ENCODE measurements at places on chromosomes 5 and 9.

DNA sequence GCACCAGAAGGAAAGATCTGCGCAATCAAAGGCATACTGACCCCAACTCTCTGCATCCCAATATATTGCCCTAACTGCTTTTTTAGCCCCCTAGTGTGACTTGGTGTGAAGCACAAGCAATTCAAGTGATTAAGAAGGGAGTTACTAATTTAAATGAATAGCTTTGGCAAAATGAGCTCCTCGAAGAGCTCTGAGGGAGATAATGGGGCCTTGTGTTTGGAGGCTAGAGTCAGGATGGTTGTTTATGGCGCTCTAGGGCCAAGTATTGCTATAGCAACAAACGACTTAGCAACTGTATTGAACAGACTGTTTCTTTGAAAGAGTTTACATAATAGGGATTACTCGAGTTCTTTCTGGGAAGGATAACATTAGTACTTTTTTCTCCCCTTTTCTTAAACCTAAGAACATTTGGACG is 11.5 kb upstream of the C5orf58 start:
- no peak for DNase-seq

DNA sequence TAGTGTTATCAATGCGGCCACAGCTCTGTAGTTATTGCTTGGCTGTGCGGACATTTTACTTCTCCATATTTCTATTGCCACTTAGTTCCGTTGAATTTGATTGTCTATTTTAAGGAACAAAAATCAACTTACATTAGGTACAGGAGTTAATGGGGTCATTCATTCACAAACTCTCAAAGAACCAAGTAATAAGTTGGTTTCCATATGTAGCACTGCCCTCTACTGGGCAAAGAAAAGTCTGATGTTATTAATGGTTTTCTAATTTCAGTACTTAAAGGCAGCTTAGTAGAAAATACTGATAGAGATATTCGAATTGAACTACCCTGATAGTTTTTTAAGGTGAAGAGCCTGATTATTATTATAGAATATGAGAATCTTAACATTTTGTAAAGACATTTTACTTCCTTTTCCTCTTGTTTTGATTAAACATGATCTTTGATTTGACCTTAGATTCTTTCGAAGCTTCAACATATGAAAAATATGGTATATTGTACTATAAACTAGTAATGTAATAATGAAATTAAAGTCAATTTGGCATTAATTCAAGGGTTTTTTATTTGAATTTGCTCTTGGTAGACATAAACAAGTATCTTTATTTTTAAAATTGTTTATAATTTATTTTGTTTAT is 119.5 kb upstream of the CTNND2 start:
- DNase-seq: no peak

DNA sequence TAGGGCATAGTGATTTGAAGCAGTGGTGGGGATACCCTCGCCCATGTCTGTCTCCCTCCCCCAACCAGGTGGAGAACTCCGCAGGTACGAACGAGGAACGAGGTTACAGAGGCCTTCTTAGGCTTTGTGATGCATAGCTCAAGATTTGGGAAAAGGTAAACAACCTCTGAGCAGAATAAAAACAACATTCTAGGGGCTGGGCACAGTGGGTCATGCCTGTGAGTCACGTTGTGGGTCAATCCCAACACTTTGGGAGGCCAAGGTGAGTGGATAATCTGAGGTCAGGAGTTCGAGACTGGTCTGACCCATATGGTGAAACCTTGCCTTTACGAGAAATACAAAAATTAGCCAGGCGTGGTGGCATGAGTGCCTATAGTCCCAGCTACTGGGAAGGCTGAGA is 3.6 kb upstream of the LCP2 start:
- no peak for DNase-seq

DNA sequence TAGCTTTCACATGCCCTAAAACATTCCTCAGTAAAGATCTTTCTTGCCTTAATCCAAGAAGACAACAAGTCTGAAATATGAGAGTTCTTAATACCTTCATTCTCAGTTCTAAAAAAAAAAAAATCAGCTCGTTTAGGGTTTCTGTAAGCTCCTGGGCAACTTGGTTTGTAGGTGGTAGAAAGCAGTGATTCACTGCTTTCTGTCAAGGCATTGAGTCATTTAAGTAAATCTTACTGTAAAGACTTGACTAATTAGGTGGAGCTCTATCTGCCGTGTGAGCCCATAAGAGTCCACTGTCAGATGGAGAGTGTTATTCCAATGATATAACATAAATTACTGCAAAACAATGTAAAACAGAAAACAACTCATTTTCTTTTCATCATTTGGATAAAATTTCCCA is 56.1 kb upstream of the MAST4 start:
- no peak for DNase-seq

- DNase-seq: no peak
These were observed 34.4 kb downstream of the ZNF366 start for GRCh38 chr5:72472666-72473422.

DNA sequence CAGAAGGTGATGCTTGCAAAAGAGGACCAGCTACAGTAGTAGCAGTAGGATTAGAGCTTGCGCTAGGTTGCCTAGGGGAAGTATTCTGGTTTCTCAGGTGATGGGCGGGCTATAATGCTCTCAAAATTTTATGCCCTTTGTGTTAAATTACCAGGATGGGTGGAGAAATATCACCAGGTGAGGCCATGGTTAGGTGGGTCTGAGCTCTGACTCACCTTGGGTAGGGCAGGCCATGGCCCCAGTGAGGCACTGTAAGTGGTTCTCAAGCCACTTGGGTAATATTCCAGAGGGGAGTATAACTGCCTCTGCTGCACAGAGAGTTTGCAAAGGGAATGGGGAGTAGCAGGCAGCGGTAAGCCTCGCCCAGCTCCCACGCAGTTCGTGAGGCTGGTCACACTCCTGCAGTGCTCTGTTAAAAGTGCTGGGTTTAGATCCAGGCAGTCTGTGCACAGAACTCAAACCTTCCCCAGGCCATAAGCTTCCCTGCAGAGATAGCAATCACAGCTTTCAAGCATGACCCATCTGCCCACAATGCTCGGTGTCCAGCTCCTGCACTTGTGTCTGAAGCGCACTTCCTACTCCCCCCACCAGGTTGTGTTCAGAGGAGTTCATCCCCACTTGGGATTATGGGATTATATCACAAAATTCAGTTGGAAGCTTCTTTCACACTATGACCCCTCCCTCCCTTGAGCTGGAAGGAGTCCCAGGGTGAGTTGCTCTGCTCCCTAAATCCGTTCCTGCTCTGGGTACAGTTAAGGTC is 575.0 kb downstream of the CHSY3 start:
- DNase-seq: no peak

DNA sequence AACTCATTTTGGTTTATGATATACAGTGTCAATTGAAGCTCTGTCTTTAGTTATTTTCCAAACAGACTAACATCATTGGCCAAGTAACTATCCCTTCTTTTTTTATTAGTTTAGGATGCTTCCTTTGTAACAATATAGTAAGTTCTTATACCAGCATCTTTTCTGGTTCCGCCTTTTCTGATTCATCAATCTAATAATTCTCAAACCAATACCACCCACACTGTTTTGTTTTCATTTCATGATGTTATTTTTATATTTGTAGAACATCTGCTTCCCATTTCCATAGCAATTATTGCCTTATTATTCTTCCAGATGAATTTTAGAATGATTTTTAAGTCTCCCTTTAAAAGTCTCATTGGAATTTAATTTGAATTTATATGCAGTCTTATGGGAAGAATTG is 218.1 kb downstream of the RFK start:
- DNase-seq: no peak

DNA sequence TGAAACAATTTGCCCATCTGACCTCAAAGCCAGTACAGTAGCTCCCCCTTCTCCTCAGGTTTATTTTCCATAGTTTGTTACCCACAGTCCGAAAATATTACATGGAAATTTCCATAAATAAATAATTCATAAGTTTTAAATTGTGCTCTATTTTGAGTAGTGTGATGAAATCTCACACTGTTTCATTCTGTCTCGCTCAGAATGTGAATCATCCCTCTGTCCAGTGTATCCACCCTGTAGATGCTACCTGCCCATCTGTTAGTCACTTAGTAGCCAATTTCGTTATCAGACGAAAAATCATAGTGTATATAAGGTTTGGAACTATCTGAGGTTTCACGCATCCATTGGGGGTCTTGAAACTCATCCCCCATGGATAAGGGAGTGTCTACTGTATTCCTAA is 100.7 kb upstream of the IL7R start:
- DNase-seq: no peak

DNA sequence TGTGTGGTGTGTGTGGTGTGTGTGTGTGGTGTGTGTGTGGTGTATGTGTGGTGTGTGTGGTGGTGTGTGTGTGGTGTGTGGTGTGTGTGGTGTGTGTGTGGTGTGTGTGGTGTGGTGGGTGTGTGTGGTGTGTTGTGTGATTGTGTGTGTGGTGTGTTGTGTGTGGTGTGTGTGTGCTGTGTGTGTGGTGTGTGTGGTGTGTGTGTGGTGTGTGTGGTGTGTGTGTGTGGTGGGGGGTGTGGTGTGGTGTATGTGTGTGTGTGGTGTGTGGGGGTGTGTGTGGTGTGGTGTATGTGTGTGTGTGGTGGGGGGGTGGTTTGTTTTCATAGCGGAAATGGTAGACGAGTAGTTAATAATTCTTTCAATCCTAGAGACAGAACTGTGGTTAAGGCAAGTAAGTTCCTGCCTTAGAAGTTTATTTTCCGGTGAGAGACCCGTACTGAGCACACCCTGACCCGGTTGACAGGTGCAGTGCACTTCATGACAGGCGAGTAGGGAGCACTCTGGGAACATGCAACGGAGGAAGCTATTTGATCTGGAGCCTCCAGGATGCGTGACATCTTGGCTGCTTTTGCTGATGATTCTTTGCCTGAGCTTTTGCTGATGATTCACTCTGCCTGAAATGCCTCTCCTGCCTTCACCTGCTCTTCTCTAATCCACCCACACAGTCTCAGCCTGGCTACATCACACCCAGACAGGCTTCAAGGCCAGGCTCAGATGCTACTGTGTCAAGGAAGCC is 21.7 kb upstream of the FAT2 start:
- peak; percentile 7 for DNase-seq

DNA sequence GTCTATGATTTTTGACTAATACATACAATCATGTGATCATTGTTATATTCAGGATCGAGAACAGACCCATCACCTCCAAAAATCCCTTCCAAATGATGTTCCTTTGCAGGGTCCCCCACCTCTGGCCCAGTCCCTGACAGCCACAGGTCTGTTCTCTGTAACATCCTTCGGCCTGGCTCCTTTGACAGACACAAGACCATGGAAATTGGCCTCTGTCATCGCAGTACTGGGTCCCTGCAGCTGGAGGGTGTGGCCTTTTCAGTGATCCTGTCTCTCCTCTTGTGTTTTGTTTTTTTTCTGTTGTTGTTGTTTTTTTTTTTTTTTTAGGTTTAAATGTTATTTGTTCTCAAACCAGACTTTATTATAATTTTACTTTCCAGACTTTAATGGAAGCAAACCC is 27.4 kb upstream of the ANKRD33B start:
- DNase-seq: no peak

- DNase-seq: no peak
These were observed 37.5 kb upstream of the SEMA4D start for GRCh38 chr9:89535461-89535860.

DNA sequence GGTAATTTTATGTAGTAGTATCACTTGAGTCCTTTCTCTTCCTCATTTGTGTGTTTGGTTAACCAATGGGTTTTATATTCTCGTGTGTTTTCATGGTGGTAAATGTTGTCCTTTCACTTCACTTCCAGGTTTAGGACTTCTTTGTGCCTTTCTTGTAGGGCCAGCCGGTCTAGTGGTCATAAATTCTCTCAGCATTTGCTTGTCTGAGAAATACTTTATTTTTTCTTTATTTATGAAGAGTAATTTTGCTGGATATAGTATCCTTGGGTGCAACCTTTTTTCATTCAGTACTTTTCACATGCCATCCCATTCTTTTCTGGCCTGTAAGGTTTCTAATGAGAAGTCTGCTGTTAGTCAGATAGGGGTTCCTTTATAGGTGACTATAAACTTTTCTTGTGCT is 107.1 kb downstream of the GNA14 start:
- no peak for DNase-seq

GRCh38 chr9:89678396-89679015 is 73.7 kb downstream of the GADD45G start:
- no peak for DNase-seq

DNA sequence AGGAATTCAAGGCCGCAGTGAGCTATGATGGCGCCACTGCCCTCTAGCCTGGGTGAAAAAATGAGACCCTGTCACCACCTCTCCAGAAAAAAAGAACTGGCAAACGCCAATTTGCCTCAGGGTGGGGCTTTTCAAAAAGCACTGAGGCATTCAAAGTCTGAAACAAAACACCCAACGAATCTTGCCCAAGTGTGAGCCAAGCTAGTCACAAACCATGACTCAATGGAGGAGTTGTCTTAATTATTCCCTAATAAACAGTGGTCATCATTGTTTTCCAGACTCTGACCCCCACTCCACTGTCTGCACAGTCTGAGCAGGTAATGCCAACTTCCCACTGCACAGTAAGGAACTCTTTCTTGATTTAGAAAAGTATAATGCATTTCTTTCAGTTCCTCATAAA is 16.8 kb downstream of the FRMD3 start:
- no peak for DNase-seq

GRCh38 chr5:179786861-179787260 is 6.9 kb upstream of the LTC4S start:
- DNase-seq: no peak

DNA sequence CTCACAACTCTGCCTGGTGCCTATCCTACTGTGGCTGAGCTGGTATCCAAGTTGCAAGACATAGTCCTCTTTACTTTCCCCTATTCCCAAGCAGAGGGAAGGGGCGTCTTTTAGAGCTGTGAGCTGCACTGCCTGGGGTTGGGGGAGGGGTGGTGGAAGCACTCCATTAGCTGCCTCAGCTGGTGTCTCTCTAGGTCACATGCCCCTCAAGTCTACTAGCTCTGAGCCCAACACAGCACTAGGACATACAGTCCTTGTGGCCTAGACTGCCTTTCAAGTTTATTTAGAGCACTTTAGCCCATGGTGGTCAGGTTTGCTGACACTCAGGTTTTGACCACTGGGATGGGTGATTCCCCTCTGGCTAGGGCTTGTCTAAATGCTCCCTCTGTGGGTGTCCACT is 54.7 kb downstream of the SREK1 start:
- no peak for DNase-seq

DNA sequence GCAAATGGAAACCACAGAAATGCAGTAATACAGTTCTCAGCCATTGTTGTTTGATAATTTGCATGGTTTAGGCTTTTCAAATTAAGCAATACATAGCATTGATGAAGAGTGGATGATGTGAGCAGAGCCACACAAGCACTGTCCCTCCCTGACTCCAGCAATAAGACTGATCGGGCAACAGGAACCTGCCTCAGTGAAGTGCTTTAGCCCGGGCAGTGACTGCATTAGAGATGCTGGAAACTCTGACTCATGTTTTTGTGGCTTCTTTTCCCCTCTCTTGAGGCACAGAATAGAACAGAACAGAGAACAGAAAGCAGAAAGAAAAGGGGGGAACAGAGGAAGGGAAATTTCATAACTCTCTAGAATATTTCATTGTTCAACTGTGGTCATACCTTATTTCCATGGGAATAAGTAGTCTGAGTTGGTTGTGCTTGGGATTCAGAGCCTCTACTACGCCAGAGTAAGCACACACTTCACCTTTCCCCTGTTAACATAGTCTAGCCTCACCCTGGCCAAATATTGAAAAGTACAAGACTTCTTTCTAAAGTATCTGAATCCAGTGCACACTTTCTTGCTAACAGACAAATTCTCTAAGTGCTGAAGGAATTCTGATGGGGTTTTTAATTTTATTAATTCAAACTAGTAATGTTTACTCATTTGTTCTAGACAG is 164.8 kb upstream of the VCAN start:
- DNase-seq: peak; percentile 12
